ENCODE measurements at places on chromosomes 12 and 14. TPM values are rescaled to one million over a fixed set of nuclear protein-coding genes. Genes with fewer than 3 reads are reported as not detected.

Gene KLHDC1
- total RNA-seq, result 0.98 TPM

Gene RERG
- total RNA-seq, result not detected

Gene PLEKHD1
- total RNA-seq, result 0.50 TPM

Gene MIPOL1
- 20.9 TPM for total RNA-seq

Gene CHGA
- not detected for total RNA-seq

Gene CLEC2B
- total RNA-seq, result not detected

Gene KCNH3
- 0.27 TPM for total RNA-seq

Gene PRIMA1
- total RNA-seq, result 1.1 TPM

- no peak for DNase-seq
These were observed 39.6 kb upstream of the PIK3C2G start for GRCh38 chr12:18221726-18222125.

DNA sequence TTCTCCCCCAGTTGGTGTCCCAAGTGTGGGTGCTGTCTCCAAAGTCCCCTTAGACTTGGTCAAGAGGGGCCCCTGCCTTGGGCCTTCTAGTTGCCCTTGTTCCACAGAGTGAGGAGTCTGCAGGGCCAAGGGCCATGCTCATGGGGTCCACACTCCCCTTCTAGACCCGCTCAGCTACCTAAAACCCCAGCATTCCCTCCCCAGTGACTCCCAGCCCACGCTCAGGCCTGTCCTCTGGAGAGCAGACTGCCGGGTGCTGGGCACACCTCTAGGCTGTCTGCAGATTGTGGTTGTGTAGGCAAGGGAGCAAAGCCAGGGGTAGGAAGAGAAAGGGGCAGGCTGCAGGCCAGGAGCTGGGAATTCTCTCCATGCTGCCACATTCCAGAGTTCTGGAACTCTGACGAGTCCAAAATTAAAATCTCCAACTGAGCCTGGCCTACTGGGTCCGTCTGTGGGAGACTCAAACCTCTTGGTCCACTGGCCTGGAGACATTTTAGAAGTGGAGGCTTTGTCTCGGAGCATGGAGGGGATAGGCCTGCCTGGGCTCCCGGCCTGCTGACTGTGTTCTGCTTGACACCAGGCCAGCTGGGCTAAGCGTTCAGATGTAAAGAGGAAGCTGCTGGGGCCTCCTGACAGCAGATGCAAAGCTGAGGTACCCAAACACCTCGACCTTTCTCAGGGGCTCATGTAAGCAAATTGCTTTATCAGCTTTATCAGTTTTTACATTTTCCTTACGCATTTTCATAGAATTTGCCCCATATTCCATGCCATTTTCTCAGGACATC is 13.7 kb upstream of the KRT5 start:
- DNase-seq, result no peak

DNA sequence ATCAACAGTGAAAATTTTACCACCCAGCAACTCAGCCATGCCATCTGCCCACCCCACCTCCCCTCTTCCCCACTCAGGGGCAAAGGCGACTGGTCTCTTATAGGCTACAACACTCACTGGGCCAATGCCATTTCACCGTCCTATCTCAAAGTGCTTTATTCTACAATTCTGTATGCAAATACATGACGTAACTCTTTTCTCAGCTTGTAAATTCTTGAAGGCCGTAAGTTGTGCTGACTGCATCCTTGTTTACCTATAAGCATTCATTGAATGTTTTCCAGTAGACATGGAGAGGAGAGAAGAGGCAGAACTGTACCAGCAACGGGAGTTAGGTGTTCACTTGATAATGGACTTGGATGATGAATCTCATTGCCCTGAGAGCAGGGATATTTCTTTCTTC is 15.6 kb downstream of the BCL2L14 start:
- no peak for DNase-seq

GRCh38 chr12:77049767-77050353 is 15.5 kb downstream of the E2F7 start:
- DNase-seq, result no peak

DNA sequence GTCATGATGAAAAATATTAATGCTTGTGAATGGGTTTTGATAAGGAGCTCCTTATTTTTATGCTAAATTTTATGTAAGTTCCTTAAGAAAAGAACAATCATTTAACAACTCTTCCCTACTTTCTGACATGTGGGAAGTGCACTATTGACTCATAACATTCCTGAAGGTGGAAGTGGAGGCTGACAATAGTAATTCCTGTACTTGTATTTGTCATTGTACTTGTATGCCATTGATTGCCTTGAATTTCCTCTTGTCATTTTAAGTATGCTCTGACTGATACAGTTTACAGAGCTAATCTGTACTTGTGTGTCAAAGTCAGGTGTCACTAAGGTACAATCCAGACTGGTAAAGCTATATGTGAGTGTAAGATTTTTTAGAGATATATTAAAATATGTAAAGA is 440.0 kb downstream of the SLC16A7 start:
- DNase-seq, result no peak

GRCh38 chr12:108969622-108970021 is 51.2 kb downstream of the SVOP start:
- no peak for DNase-seq

DNA sequence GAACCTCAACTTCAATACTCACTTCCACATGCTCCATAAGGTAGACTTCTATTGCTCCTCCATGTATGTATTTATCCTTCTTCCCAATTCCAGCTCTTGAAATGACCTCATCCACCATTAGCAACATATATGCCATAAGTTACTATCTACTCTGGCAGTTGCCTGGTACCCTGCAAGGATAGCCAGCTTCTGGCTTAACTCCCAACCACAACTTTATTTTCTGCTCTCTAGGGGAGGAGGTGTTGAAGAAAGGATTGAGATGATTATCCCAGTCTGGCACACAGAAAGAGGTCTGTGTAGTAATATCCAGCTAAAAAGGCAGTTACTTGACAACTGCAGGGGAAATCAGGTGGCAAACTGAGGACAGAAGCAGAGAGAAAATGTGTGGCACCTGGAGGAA is 71.5 kb upstream of the MDM1 start:
- no peak for DNase-seq

DNA sequence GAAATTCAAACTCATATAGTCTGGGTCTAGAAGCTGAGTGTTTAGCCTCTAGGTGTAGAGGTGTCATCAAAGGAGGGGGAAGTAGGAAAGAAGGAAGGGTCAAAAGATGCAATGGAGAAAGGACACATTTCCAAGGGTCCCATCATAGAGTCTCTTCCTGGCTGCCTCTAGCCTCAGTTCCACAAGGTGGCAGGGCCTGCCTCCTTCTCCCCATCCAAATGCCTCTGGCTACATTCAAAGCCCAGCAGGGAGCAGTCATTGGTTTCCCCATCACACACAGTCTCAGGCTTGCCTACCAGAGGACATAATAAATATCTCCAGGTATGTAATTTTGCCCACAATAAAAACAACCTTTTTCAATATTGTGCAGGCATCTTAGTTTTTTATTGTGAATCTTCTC is 2.1 kb upstream of the CCT2 start:
- peak; percentile 61 for DNase-seq

- no peak for DNase-seq
These were observed 28.2 kb downstream of the RPGRIP1 start for GRCh38 chr14:21308132-21308478.

- no peak for DNase-seq
These were observed 18.5 kb downstream of the KRT7 start for GRCh38 chr12:52251367-52252051.

DNA sequence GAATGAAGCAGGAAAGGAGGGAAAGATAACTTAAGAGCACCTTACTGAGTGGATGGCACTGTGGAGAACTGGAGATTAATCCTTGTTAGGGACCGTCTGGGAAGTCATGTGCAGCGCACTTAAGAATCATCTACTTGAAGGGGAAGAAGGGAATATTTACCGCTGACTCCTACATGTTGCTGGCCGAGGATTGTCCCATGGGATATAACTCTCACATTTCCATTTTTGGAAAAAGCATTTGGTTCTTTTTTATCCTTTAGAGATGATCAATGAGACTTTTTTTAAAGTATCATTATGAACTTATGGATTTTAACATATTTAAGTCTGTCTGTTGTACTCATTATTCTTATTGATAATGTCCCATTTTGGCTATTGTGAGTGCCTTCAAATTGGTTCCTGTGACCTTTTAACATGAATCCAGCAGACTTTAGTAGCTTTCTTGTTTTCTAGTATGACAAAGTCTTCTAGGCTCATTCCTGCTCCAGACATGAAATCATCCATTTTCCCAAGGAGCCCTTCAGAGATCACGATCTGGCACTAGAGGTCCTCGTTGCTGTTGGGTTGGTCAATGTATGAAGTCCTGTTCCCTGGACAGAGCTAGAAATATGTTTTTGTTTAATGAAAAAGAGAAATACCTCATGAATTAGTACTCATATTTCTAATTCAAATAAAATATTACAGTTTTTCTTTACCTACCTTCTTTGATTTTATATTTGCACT is 20.2 kb upstream of the FAM234B start:
- DNase-seq, result no peak

DNA sequence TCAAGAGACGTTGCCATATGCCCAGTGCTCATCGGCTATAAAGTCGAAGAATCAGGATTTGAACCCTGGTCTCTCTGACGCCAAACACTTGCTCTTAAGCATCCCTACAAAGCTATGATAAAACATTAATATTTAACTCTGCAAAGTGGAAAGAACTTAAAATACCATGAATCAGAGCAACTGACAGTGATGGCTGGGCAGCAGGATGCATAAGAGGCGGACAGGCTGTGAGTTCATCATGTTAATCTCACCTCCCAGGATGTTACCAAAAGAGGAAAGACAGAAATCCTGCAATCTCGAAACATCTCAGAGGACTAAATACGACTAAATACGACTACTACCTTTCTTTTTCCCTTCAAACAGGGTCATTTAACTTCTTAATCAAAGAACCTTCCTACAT is 5.8 kb downstream of the DICER1 start:
- DNase-seq, result no peak

DNA sequence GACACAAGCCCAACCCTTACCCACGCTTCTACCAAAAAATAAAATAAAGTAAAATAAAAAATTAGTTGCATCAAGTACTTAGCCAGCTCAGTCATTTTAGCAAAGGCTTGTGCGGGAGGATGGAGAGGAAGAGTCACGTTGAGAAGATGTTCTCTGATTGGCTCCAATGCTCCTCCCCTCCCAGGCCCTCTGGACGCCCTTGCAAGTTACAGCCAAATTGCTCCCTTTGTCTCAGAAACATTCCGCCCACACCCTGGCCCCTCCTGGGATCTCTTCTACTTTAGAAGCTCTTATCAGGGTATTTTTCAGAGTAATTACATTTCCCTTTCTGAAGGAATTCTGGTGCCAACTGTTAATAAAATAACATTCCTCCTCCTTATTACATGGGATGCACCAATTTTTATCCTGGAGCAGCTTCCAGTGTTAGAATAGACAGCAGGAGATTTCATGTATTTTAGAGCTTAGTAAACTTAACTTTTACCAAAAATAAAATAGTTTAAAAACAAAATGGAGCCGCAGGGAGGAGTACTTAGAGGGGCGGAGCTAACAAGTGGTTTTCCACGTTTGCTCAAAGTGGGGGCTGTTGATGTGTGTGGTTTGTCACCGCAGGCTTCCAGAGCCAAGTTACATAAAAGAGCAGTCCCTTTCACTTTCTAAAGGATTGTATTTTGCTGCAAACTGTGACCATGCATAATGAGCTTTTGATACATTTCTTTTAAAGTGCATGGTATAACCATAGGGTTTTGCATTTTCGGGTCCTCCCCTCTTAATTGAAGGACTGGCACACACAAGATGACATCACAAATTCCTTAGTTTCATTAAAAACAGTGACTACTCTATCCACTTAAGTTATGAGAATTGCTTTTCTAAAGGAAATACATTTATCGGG is 71.7 kb upstream of the RAP1B start:
- no peak for DNase-seq

DNA sequence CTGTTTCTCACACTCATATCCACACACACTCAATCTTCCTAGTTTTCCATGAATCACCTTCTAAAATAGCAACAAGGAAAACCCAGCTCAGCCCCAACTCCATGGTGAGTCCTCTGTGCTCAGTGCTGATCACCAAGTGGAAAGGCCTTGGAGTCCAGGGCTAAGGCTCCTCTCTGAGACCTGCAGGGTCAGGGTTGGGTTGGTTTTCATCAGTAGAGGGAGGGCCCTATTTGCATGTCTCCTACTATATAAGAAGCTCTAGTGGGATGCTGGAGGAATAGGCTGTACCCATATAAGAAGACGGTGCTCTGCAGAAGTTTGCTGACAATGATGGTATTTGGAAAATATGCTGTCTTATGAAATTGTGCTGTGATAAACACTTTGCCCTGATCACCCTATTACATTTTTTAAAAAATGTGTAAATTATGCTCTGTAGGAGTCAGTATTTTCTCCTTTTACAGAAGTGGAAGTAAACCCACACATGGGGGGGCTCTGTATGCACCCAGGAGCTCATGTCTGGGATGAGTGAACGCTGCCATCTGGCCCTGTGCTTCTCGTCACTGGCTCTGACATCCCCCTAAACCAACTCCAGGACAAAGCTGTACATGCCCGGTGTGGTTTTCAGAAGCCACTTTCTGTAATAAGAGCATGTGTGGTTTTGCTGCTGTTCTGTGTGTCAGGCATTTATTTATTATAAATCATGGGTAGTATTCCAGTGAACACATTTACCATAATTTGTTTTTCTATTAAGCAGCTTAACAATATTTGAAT is 536.3 kb downstream of the TMEM121 start:
- DNase-seq, result no peak

GRCh38 chr12:123931686-123932321 is 40.8 kb downstream of the CCDC92 start:
- DNase-seq, result no peak

DNA sequence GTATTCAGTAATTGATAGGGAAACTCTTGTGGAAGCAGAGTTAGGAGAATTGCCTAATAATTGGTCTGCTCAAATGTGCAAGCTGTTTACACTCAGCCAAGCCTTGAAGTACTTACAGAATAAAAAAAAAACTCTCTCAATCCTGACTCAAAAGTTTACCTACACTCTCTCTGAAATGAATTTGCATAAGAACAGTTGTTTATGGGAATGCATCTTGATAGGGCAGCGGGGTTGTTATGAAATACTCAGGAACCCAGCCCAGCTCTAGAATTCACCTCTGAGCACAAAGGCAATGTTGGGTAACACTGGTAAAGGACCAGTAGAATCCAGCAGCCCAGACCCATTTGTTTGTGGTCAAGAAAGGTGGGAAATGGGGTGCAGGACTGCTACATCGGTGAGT is 267.0 kb downstream of the CPNE8 start:
- no peak for DNase-seq

DNA sequence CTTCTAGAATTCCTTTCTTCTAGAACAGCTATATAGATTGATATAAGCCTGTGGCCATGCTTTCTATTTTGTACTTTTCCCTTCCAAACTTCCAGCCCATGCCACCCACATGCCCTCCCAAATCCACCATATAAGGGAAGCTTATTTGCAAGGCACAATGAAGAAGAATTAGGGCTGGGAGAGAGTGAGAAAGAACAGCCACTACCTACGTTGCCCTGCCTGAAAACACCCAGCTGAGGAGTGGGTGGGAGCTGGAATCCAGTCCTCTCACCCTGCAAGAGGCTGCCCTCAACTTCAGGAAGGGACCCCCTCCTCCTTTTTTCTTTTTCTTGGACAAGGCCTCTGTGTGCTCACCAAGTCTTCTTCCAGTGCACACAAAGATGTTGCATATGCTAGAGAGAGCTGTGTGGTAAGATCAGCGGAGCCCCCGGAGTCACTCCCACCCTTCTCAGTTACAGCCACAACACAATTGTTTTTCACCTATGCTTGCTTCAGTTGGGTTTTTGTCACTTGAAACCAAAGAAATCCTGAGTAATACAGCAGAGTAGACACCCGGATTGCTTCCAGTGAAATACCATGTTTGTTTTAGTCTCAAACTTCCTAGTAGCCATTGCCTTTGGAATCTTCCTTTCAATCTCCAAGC is 38.8 kb downstream of the CDKL1 start:
- DNase-seq, result no peak

- DNase-seq, result no peak
These were observed 1245.6 kb upstream of the SEL1L start for GRCh38 chr14:82779301-82779700.

- no peak for DNase-seq
These were observed 35.4 kb downstream of the RAD52 start for GRCh38 chr12:913919-914698.
